ENCODE measurements at places on chromosomes 3 and 15.

GRCh38 chr15:92809880-92810361 is 90.2 kb upstream of the CHD2 start:
- no peak for DNase-seq

- DNase-seq = no peak
These were observed 93.7 kb downstream of the SHQ1 start for GRCh38 chr3:72754582-72754981.

DNA sequence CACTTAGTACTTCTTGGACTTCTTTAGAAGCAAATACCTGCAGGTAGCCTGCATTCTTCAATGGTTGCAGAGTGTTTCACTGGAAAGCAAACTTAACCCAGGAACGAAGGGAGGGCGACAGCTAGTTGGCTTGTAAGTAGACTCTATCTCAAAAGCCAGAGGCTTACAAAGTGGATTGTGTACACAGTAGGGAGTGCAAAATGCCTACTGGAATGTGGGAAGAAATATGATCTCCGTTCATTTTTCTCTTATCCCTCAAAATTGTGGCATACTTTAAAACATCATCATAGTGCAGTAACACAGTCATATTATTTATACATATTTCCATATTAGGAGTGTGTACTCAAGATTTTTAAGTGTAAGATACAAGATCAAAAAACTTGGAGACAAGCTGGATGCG is 155.7 kb downstream of the LIPC start:
- no peak for DNase-seq

DNA sequence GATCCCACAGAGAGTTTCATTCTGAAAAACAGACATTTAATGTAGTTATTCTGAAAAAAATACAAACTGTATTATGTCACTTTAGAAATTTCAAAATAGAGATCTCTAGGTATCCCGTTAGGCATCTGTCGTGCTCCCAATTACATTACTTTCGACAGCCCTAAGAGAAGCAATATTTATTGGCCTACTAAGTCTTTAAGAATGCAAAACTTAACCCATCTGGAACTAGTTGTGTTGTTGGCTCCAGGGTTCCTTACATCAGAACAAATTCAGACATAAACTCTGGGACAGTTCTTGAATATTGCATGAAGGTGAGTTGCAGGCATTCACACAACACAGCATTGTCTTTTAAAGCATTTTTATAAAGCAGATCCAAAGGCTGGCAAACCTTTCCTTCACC is 498.4 kb downstream of the FHIT start:
- DNase-seq = no peak

GRCh38 chr3:126855374-126855773 is 127.5 kb upstream of the PLXNA1 start:
- DNase-seq = no peak

GRCh38 chr3:64856106-64856505 is 168.3 kb upstream of the ADAMTS9 start:
- no peak for DNase-seq

GRCh38 chr3:17195856-17196604 is 311.3 kb downstream of the PLCL2 start:
- no peak for DNase-seq

DNA sequence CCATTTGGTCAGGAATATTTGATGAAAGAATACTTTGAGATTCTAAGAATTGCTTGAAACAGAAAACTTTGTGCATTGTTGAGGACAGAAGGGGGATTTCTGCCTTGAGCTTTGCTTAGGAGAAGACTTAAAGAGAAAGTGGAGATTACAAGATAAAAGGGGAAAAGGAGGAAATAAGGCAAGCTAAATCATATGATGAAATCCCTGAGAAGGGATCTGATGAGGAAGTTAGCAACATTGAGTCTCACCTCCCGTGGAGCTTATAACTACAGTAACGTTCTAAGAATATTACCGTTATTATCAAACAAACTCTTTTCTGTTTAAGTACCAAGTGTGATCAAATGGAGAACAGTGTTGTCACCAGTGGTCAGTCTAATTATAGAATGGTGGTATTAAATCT is 414.7 kb upstream of the NAALADL2 start:
- no peak for DNase-seq

DNA sequence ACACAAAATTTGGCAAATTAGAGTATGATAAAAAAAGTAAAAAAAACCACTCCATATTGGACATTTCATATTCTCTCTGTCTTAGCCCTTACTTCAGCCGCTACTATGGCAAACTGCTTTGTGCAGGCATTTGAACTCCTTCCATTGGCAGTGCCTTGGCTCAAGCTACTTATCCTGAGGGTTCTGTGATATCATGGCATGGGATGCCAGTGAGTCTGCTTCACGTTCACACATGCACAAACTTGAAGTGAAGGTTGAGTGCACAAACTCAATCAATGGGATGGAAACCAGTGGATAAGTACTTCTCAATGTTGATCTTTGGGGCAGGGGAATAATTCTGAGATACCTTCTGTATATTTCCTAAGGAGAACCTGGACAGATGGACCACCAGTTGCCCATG is 117.2 kb downstream of the IL20RB start:
- no peak for DNase-seq

- peak; percentile 67 for DNase-seq
These were observed at the start of gene RASGRP1 for GRCh38 chr15:38564557-38565286. TSS of gene RASGRP1 (minus strand) at chr15:38564814. CDS start at chr15:38564628, 186 bp downstream.

DNA sequence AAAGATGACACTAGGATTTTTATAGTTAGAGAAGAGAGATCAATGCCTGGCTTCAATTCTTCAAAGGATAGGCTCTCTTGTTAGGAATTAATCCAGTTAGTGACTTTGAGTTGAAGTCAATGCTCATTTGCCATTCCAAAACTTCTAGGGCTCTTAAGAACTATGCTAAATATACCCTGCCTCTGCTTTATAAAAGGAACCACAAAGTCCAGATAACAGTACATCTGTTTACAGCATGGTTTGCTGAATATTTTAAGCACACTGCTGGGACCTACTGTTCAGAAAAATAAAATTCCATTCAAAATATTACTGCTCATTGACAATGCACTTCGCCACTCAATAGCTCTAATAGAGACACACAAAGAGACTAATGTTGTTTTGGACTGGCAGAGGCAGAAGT is 786.6 kb upstream of the DPPA4 start:
- DNase-seq = no peak

DNA sequence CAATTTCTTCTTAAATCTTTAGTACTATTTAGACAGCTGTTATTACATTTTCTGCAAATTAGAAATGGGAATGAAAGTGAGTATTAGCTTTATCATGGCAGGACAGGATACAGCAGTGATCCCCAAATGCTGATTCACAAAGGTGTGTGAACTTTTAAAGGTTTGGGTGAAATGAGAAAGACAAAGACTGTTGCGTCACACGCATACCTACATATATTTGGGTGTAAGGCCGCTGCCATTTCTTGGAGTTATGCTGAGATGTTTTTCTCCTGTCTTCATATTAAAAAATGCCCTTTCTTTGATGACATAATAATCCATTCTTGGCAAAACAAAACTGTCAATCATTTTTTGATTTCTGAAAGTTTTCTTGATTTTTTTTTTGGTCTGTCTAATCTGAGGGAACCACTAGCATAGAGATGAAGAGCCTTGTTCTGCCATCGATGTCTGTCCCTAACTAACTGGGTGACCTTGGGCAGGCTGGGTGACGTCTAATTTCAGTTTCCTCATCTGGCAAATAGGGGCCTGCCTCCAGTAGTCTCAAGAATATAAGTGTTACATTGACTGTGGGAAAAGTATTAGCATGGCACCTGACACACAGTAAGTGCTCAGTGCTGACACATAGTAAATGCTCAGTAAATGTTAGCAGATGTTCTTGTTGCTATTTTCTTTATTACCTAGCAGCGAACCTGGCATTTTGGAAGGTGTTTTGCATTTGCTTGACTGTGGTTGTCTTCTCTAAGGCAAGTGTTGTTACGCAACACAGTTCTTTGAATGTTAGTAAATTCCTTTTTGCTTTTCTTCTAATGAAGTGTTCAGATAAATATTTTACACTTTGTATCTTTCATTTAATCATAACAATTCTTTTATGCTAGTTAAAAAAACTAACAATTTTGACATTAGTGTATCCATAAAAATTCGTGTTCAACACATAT is 5.0 kb downstream of the MITF start:
- no peak for DNase-seq

DNA sequence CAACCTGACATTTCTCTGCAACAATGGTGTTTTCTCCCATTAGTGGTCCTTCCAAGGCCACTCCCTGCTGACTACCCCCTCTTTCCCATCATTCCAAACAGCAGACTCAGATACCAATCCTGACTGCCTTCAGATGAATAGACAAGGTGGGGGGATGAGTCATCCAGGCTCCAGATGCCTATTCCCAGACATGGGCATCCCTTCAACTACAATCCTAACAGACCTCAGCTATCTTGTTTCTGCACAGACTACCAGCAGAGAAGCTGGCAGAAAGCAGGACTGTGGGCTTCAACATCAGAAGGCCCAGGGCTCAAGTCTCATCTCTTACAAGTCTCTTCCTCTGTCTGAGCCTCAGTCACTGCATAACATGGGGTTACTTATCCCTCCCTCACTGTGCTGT is 2.2 kb downstream of the RBP1 start:
- no peak for DNase-seq

GRCh38 chr15:64610257-64610919 is 150.0 kb downstream of the ZNF609 start:
- DNase-seq = no peak

DNA sequence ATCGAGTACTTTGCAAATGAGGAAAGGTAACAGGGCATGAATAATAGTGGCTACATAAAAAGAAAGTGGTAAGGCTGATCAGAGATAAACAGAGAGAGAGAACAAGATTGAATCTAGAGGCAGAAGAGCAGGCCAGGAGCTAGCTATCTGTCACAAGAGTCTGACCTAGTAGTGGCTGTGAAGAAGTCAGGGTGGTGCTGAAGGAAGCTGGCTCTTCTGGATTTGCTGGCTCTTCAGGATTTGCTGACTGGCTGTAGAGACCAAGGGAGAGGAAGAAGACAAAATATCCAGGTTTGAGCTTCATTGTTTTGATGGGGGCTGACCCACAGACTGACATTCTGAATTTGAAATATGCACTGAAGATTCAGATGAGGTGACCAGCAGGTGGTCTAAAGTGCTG is 142.3 kb downstream of the SSR3 start:
- no peak for DNase-seq
